Adrenal gland (tissue), 19 donors: ENCODE measurements at places on chromosomes 4 and X. TPM values are rescaled to one million over a fixed set of nuclear protein-coding genes. Genes with fewer than 3 reads are reported as not detected.
A peak's percentile ranks its signal among the peaks of the same experiment; 100 is the strongest.

GRCh38 chr4:146462251-146462650, 59.5 kb downstream of the SLC10A7 start:
- H3K4me1 ChIP-seq, result no peaks in the 10 kb centered on the region
- no peaks in the 10 kb centered on the region for H3K36me3 ChIP-seq
- no peak overlapping the region for H3K27ac ChIP-seq
- H3K4me3 ChIP-seq, result no peak overlapping the region
- no peaks in the 10 kb centered on the region for H3K27me3 ChIP-seq
- no peak for DNase-seq

DNA sequence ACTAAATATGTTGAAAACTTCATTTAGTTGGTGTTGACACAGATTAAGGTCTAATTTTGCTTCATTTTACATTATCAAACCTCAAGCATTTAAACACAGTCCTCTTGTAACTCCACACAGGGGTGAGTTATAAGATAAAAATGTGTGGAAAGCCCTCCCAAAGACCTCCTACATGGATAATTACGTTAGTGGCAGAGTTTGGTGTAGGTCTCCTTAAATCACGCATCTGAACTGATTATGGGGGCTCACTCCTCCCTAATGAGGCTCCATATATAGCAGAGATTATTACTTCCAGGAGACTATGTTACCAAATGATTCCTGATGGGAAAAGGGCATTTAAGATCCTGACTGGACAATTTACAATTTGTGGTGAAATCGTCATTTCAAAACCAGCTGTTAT, 32.2 kb upstream of the VCX3B start:
- DNase-seq, result no peak
- no peak overlapping the region for H3K27ac ChIP-seq
- no peaks in the 10 kb centered on the region for H3K36me3 ChIP-seq
- H3K4me1 ChIP-seq, result no peaks in the 10 kb centered on the region

GRCh38 chr4:56198265-56198664, 189.0 kb downstream of the AASDH start:
- no peak overlapping the region for H3K4me3 ChIP-seq
- H3K4me1 ChIP-seq, result no peaks in the 10 kb centered on the region
- H3K27me3 ChIP-seq, result no peaks in the 10 kb centered on the region
- H3K27ac ChIP-seq, result no peak overlapping the region

DNA sequence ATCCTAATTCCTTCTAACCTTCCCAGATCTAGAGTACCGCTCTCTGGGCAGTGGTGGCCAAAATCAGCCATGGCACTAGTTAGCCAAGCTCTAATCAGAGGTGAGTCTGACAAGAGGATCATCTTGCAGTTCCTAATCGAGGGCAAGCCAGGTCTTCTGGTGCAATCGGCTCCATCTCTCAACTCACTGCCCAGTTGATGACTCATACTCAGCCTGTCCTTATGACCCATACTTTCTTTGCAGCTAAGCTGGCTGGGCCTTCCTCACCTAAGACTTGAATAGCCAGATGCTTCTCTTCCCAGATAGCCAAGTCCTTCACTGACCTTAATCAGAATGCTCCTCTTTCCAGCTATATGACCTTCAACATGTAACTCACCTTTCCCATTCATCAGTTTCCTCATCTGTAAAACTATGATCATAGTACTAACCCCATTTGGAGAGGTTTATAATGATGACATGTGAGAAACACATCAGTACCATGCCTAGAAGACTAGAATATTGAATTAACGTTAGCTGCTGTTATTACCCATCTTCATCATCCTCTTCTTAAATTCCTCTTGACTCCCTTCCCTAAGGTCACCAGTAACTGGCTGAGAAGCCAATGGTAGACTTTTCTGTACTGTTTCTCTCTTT, 57.1 kb downstream of the RELL1 start:
- H3K36me3 ChIP-seq, result peaks cover 4% of the 10 kb centered on the region
- H3K27me3 ChIP-seq, result no peaks in the 10 kb centered on the region
- no peak overlapping the region for H3K4me3 ChIP-seq
- DNase-seq, result peak; percentile 63

GRCh38 chrX:12548746-12549145, 242.5 kb upstream of the PRPS2 start:
- no peak overlapping the region for H3K27ac ChIP-seq
- DNase-seq, result no peak
- no peaks in the 10 kb centered on the region for H3K36me3 ChIP-seq
- no peaks in the 10 kb centered on the region for H3K4me1 ChIP-seq
- H3K27me3 ChIP-seq, result peaks cover 6% of the 10 kb centered on the region

SLC26A1 gene
- total RNA-seq, result 55.0 TPM

- no peaks in the 10 kb centered on the region for H3K4me1 ChIP-seq
- no peak overlapping the region for H3K27ac ChIP-seq
- no peak for DNase-seq
These were observed 157.6 kb downstream of the DCK start for GRCh38 chr4:71151054-71151453.

DNA sequence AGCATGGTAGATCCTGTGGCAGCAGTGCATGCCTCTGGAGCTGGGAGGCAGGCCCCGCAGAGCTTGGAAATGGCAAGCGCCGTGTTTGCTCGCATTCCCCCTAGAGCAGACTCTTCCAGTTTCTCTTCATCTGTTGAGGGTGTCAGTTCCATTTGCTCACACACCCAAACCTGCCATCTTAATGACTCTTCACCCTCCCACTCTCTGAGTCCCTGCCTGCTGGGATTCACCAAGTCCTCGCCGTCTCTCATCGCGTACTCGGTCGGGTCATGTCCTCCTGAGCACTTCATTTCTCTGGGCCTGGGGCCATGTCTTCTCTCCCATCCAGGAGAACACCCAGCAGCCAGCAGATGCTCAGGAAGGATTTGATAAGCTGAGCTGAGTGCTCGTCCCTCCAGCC, 16.9 kb downstream of the ZBTB49 start:
- no peaks in the 10 kb centered on the region for H3K4me1 ChIP-seq
- H3K27me3 ChIP-seq, result no peaks in the 10 kb centered on the region
- H3K36me3 ChIP-seq, result peaks cover 25% of the 10 kb centered on the region
- DNase-seq, result no peak
- no peak overlapping the region for H3K27ac ChIP-seq
